GM23248 (cell line): ENCODE measurements at places on chromosomes 7 and 10.
A peak's percentile ranks its signal among the peaks of the same experiment; 100 is the strongest.

DNA sequence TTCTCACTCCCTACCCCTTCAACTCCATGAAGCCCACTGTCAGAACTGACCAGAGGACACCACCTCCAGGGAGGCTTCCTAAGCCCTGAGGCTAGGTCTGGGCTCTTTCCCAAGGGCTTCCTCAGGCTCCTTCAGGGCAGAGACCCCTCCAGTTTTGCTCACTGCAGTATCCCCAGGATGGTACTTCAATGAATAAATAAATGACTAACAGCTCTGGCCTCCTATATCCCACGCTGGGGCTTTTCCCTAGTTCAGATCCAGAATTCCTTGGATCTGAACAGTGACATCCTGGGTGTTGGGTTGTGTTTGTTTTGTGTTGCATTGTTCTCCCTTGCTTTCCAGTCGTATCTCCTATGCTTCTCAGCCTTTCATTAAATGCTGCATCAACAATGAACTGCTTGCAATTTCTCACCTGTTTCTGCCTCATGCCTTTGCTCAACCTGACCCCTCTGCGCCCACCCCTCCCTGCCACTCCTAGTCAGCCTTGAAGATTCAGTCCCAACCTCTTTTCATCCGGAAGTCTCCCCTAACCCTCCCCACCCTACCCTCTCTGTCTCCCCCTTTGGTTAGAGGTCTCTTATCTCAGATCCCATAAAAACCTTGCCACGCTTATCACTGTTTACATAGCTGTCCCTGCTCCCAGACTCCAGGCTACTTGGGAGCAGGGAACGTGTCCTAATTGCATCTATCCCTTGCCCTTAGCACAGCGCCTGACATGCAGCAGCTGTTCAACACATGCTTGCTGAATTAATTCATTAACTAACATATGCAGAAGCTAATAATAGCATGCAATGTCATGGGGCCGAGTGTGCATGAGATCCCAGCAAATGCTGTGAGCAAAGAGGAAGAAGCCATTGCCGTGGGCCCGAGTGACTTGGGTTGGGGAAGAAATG, 41.7 kb downstream of the PPP1R3C start:
- DNase-seq = peak; percentile 67

DNA sequence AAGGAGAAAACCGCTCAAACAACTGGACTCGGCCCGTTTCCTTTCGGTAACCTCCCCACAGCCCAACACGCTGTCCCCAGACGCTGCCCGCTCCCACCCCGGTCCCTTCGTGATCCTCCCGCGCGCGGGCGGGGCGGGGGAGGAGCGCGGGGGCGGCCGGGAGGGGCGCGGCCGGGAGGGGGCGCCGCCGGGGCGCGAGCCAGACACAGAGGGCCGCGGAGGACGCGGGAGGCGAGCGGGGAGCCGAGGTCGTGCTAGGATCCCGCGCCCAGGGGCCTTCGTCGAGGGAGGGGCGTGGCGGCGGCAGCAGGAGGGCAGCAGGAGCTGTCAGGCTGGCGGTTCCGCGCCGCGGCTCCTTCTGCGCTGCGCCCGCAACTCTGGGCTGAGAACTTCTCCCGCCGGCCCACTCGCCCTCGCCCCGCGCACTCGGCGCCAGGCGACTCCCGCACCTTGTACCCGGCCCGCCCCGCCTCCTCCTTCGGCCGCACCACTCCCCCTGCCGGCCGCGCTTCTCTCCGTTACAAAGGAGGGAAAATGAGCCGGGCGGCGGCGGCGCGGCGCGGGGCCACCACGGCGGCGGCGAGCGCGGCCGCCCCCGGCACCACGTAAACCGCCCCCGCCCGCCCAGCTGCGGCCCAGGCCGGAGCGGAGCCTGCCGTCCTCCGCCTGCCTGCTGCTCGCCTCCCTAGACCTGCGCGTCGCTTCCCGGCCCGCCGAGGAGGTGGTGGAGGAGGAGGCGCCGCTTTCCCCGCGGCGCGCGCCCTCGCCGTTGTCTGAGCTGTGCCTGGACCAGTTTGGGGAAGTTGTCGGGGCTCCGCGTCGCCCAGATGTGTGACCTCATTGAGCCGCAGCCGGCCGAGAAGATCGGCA, at the start of gene CDK14:
CDK14 (plus strand) TSS at position 521 of the 870 bp plus-strand sequence; CDS start at position 828, 307 bp downstream.
- DNase-seq = peak; percentile 91

DNA sequence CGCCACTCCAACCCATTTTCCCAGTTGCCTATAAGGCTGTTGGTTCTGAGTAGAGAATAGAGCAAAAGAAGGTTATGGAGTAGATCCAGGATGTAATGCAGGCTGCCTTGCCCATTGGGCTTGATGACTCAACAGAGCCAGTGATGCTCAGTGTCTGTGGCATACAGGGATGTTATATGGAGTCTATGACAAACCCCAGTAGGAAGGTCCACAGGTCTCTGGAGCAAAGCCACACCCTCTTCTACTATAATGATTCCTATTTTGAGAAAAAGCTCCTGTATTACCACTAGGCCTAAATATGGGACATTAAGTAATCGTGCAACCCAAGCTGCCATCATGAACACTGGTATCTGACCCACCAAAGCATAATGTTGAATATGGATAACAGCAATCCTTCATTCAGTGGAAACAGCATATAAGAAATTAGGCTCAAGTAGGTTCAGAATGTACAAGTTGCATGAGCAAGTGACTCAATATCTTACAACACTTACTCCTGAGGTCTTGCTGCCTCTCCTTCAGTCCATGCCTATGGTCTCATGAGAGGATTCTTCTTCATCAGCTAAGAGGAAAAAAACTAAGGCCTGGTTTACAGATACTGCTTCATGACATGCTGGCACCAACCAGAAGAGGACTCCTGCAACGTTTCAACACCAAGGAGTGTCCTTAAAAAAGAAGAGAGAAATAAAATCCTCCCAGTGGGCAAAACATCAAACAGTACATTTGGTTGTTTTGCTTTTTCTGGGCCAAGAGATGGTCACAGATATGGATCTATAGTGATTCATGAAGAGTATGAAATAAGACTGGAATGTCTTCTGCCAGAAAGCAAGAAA, 14.8 kb upstream of the FHIP2A start:
- DNase-seq = peak; percentile 62

DNA sequence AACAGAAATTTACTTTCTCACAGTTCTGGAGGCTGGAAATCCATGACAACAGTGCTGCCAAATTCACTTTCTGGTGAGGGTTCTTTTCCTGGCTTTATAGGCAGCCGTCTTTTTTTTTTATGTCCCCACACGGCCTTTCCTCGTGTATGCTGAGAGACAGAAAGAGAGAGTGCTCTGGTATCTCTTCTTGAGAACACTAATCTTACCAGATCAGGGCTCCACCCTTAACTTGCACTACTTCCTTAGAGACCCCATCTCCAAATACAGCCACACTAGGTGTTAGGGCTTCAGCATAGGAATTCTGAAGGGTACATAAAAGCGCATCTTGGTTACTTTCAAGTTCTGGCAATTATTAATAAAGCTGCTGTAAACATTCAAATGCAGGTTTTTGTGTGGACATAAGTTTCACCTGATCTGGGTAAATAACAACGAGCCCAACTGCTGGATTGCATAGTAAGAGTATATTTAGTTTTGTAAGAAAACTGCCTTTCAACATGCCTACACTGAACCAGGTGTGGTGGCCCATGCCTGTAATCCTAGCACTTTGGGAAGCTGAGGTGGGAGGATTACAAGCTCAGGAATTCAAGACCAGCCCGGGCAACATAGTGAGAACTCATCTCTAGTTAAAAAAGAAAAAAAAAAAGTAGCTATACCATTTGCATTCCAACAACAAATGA, 8.2 kb upstream of the C1GALT1 start:
- no peak for DNase-seq

DNA sequence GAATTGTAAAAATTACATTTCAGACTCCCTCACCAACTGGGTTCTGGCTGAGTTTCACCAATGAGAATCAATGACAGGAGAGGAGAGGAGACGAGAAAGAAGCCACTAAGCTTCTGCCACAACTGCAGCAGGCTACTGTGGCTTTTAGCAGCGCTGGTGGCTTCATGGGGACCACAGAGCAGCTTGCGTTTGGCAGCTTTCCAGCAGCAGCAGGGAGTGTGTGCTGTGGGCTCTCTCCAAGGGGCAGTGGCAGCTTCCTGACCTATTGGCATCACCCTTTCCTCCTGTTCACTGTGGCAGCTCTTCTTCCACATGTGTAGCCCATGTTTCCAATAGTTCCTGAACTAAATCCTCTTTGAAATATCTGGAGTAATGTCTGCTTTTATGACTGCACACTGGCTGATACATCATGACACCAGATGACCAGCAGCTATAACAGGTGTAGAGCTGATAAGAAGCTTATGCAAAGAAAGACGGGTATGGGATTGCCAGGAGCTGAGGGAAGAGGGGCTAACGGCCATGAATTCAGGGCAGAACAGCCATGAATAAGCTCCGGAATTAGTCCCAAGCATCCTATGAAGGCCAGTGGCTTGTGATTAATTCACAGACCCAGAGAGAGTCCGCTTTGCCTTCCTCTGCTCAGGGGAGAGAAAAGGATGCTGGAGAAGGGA, 46.8 kb downstream of the KCNH2 start:
- DNase-seq = no peak
